CD4-positive, alpha-beta memory T cell (primary cell): ENCODE measurements at places on chromosomes 11 and 22.

- DNase-seq = no peak
These were observed 97.8 kb downstream of the ME3 start for GRCh38 chr11:86574493-86575207.

DNA sequence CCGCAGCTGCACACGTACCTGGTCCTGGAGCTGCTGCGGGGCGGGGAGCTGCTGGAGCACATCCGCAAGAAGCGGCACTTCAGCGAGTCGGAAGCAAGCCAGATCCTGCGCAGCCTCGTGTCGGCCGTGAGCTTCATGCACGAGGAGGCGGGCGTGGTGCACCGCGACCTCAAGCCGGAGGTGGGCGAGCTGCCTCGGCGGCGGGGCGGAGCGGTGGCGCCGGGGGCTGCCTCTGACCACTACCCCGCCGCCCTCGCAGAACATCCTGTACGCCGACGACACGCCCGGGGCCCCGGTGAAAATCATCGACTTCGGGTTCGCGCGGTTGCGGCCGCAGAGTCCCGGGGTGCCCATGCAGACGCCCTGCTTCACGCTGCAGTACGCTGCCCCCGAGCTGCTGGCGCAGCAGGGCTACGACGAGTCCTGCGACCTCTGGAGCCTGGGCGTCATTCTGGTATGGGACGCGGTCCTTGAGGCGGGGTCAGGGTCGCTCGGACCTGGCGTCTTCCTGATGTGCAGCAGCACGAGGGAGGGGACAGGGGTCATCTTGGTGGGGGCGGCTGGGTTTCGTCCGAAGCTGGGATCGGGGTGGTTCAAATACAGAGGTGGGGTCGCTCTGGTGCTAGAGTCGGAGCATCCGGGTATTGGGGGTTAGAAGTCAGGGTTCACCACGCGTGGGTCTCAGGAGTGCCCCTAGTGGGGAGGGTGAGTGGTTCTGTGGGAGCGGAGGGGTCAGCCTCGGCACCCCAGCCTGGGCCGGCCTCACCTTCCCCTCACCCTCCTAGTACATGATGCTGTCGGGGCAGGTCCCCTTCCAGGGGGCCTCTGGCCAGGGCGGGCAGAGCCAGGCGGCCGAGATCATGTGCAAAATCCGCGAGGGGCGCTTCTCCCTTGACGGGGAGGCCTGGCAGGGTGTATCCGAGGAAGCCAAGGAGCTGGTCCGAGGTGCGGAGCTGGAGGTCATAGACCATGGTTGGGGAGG is 10.8 kb downstream of the RPS6KA4 start:
- no peak for DNase-seq

DNA sequence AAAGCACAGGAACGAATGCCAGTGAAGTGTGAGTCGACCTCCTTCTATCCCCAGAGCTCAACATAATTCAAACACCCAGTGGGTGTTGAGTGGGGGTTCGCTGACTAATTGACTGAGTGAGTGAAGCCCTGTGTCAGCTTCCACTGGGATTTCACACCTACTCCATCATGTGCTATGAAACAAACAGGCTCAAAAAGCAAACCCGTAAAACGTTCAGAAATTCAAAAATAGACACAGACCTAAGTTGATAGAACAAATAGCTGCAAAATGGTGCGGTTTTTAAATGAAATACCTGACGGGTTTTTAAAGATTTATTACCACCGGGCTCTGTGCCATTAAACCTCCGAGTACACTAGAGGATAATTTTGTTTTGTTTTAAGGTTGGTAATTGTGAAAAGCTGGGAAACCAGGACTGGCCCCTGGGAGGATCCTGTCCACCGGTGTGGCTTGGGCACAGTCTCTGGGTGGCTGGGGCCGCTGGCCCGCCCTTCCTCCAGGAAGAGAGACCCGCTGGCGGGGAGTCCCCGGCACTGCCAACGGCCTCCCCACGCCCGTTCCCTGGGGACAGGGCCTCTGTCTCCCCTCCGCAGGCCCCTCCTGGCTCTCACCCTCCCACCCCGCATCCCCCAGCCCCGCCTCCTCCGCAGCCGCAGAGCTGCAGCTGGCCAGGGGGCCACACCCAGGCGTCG is 13.6 kb downstream of the KCNJ5 start:
- DNase-seq = no peak

DNA sequence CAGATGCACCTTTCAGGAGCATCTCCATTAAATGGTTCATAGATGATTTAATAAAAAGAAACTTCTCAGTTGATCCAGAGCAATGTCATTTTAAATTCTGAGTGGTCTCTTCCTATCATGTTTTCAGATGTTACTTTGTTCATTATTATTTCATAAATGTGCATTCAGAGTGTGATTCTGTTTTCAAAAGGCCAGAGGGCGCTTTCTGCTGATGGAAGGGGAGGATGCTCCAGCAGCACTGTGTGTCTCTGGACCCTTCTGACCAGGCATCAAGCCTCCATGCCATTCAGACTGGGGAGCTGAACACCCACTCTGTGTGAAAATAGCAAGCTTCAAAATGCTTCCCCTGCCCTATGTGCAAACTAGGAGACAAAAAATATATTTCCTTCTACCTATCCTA is 23.9 kb upstream of the CRTAM start:
- no peak for DNase-seq

DNA sequence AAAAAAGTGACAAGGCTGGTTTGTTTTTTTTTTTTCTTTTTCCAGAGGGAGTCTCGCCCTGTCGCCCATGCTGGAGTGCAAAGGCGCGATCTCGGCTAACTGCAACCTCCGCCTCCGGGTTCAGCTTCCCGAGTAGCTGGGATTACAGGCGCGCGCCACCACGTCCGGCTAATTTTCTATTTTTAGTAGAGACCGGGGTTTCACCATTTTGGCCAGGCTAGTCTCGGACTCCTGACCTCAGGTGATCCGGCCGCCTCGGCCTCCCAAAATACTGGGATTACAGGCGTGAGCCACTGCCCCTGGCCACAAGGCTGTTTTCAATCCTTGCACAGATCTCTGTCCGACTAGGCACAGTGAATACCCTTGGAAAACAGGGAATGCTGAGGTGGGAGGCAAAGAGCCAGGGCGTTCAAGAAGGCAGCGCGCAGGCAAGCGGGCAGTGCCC is 566 bp downstream of the ATP6V1E1 start:
- DNase-seq = no peak
